ENCODE measurements at places on chromosomes 1 and 21. TPM values are rescaled to one million over a fixed set of nuclear protein-coding genes. Genes with fewer than 3 reads are reported as not detected.
A peak's percentile ranks its signal among the peaks of the same experiment; 100 is the strongest.

DNA sequence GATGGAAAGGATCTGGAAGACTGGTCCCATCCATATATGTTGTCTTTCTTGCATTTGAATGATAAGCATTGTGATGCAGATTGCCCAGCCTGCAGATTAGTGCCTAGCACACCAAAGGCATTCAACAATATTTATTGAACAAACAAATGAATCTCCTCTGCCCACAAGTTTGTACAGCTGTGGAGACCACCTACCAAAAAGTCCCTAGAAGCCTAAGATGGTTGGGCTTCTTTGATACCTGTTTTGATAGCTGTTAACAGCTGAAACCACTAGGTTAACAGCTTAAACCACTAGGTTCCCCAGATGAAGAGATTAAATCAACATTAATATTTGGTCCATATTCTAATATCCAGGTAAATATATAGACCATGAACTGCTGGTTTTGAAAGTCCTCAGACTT, 9.8 kb downstream of the DUSP10 start:
- no peak for DNase-seq

- DNase-seq: peak; percentile 51
Observed at GRCh38 chr1:119000371-119001180, 12.4 kb upstream of the TBX15 start.

Gene SAMD11
- total RNA-seq: 15.7 TPM

Gene CR1L
- 0.37 TPM for total RNA-seq

DNA sequence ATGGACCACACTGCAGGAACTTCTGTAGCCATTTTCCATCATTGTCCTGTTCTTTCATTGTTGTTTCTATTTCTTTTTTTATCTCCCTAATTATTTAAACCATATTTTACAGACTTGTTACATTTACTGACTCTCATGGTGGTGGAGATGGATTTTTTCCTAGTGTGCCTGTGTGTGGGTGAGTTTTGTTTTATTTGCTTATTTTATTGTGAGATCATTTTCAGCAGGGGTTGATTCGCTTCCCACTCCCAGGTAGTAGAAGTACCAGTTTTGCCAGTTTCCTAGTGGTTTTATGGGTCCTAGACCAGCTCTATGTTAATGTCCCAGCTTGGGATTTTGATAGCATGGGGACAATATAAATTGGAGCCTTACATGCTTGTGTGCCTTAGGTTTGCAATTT, 80.0 kb upstream of the BACH1 start:
- DNase-seq: no peak

Gene RGS16
- total RNA-seq: 6.9 TPM

Gene RCAN1
- total RNA-seq: 7.0 TPM

GRCh38 chr1:234018816-234019215, 114.3 kb downstream of the SLC35F3 start:
- no peak for DNase-seq

DNA sequence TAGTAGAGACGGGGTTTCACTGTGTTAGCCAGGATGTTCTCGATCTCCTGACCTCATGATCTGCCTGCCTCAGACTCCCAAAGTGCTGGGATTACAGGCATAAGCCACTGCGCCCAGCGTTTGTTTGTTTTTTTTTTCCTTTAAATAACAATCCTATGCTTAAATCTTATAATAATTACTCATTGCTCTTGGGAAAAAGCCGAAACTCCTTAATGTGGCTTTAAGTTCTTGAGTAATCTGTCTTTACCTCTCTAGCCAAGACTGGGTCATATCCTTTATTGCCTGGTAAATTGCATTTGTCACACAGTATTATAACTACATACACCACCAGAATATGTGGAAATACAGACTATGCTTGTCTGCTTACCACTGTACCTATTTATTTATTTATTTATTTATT, 97.1 kb downstream of the MACF1 start:
- no peak for DNase-seq

Gene ACKR1
- 0.26 TPM for total RNA-seq

GRCh38 chr21:39150877-39151276, 32.4 kb downstream of the PSMG1 start:
- no peak for DNase-seq

Gene SPATA21
- 0.07 TPM for total RNA-seq

GRCh38 chr1:172451002-172451443, 7.2 kb upstream of the PIGC start:
- no peak for DNase-seq

DNA sequence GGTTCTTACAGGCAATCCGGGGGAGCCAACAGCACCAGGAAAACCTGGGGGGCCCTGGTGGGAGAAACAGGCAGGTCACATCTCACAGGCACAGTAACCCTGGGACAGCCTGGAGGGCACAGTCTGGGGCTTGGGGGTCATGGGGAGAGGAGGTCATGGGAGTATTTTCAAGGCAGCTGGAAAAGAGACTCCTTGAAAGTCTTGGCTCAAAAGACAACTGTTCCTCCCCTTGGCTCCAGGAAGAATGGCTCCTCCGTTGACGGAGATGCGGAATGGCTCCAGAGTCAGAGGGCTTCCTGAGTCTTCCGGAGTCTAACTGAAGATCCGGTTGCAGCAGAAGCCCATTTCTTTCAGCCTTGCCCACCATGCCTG, 25.9 kb upstream of the PEF1 start:
- DNase-seq: no peak

Gene ZNF281
- 75.2 TPM for total RNA-seq

Gene NECTIN4
- 0.33 TPM for total RNA-seq

GRCh38 chr1:87615491-87615890, 286.8 kb downstream of the LMO4 start:
- no peak for DNase-seq

GRCh38 chr1:206029484-206029883, 5.8 kb upstream of the CTSE start:
- no peak for DNase-seq

DNA sequence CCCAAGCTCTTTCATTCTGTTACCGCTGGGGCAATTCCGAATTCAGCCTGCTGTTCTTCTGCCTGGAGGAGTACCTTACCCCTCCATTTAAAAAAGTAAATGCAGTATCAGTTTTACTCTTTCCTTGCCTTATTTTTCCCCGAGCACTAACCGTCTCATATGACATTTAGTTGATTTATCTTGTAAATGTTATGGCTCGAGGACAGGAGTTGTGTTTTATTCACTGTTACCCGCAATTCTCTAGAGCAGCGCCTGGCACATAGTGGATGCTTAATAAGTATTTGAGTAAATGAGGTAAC, 425 bp upstream of the TADA1 start:
- DNase-seq: no peak

Gene COQ8A
- 25.8 TPM for total RNA-seq

GRCh38 chr1:19388980-19389379, 76.9 kb downstream of the SLC66A1 start:
- DNase-seq: no peak

GRCh38 chr1:70675737-70676156, 264.7 kb downstream of the CTH start:
- DNase-seq: peak; percentile 71

DNA sequence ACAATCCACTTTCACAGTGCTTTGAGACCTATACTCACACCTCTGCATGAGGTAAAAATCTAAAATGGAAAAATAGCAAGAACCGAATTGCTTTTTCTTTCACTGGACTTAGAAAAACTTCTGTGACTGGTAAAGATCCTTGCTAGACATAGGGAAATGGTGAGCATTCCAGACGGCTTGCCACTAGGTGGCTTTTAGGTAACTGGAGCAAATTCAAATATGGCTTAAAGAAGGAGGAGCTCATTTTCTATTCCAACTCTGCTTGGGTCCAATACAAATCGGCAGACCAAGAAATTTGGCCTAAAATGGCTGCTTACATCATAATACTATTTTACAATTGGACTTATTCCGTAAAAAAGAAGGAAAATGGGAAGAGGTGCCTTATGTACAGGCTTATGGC, 977.9 kb downstream of the ADGRL2 start:
- no peak for DNase-seq

GRCh38 chr1:235910357-235911299, 43.9 kb upstream of the LYST start:
- peak; percentile 60 for DNase-seq

Gene C1orf141
- not detected for total RNA-seq

- DNase-seq: no peak
Observed at GRCh38 chr1:43427941-43428340, 25.8 kb downstream of the HYI start.
